ENCODE measurements at places on chromosomes 1 and 21.

DNA sequence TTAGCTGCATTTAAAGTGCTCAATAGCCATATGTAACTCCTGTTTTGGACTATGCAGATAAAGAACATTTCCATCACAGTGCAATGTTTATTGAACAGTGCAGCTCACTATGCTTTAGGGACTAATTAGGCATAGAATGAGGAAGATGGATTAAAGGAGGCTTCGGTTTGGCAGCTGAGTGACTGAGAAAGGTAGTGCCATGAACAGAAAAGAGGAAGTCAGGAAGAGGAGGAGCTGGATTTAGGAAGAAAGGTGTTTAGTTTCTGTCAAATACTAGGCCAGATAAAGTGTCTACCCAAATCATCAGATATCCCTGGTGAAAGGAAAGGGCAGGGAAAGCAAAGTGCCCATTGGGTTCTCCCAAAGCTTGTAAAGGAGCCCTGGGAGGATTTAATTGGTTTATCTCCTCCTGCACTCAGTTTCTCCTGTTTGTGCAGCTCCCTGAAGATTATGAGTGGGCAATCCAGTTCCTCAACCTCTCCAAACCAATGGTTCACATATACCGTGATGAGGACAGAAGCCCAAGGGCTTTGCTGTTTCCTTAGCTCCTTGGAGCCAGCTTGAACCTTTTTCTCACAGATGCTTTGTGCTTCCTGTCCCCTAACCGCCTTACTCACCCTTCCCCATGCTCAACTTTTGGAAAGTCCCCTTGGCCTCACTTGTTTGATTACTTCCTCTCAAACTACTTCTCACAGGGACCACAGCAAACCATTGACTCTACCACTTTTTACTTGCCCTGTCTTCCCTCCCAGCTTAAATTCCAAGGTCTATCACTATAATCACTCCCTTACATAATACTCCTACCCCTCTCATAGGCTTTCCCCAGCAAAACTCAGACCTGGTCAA is 3.5 kb upstream of the RAP1A start:
- no peak for DNase-seq

- no peak for DNase-seq
Measured at GRCh38 chr1:18511874-18512150, 31.1 kb downstream of the KLHDC7A start.

- peak; percentile 19 for DNase-seq
Measured at GRCh38 chr1:243483071-243483771, 227.4 kb downstream of the SDCCAG8 start.

DNA sequence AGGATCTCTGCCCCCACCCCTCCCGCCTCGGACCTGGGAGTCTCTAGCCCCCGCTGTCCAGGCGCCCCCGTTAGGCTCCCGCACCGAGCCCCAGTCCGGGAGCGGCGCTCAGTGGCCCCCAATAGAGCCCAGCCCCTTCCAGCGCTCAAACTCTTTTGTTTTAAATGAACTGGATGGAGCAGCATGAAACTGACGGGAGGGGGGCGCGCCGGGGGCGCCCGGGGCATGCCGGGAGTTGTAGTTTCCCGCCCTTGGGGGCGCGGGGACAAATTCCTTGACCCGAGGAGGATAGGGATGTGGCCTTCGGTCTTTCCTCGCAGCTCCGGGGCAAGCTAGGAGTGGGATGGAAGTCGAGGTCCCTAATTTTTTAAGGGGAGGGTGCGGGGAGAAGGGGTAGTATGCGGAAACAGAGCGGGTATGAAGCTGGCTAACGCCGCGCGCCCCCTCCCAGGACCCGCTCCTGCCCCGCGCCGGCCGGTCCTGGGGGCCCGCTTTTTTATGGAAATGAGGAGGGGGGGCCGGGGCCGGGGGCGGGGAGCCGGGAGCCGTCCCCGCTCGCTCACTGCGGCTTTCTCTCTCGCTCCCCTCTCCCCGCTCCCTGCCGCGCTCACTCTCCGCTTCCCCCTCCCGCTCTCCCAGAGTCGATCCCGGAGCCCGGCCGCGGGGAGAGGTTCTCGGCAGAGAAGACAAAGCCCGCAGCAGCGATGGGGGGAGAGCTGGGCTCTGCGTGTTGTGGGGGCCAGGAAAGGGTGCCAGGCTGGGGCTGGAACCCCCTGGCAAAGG is at the start of gene MEX3A:
MEX3A (minus strand) TSS at position 157 of the 783 bp plus-strand sequence. CDS start 467 bp downstream, outside the sequence.
- peak; percentile 92 for DNase-seq

All from renal pelvis (tissue), 12 donors.